ENCODE measurements at places on chromosomes 11 and 22.

DNA sequence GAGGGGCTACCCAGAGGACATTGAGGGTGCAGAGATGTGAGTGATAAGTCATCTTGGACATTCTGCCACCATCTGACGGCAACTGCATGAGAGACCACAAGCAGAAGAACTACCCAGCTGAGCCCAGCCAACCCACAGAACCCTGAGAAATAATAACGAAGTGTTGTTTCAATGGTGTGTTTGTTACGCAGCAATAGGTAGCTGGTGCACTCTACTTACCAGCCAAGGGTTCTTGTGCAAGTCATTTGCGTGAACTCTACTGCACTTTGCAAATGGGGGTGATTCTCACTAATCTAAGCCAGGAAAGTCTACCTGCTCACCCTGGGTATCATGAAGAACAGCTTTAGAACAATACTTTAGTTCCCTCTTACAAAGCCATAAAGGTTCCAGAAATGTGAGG lies 15.8 kb upstream of the CELSR1 start:
- DNase-seq: no peak

- no peak for DNase-seq
These were observed 2.2 kb downstream of the RIN1 start for GRCh38 chr11:66333896-66334604.

DNA sequence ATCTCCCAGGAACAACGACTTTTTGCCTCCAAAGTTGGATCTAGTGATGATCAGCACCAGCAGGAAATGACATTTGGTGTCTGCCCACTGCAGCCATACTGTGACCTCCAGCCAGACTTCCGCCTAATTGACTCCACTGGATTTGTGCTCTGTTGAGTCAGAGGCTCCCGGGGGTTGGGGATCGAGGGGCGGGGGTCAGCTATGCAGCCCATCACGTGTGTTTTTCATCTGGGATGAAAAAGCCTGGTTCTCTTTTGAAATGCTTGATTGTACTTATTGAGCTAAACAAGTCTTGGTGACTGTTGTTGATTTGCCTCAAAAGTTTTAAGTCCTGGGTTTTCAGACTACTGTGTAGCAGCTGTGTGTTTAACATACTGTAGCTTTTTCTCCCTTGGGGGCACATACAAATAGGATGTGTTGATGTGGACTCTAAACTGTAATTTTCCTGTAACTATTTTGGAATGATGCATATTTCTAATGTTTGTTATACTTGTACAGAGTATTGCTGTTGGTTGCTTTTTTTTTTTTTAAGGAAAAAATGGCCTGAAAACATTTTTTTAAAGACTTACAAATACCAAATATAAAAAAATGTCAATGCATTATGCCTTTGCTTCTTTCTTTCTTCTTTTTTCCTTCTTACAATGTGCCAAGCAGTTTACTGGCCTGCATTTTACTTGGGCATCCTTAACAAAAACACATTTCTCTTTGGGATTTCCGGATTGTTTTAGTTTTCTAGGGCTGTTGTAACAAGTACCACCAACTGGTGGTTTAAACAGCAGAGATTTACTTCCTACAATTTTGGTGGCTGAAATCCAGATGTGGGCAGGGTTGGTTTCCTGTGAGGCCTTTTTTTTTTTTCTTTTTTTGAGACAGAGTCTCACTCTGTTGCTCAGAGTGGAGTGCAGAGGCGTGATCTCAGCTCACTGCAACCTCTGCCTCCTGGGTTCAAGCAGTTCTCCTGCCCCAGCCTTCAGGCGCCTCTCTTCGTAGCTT lies 46.1 kb upstream of the OR4B1 start:
- no peak for DNase-seq

DNA sequence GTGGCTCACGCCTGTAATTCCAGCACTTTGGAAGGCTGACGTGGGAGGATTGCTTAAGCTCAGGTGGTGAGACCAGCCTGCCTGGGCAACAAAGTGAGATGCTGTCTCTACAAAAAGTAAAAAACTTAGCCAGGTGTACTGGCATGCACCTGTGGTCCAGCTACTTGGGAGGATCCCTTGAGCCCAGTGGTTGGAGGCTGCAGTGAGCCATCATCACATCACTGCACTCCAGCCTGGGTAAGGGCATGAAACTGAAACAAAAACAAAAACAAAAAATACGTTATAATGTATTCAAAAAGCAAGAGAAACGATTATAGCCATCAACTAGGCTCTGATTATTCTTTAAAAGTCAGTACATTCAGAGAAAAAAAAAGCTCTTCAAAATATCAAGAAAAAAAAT lies 62.5 kb downstream of the TCF20 start:
- no peak for DNase-seq

DNA sequence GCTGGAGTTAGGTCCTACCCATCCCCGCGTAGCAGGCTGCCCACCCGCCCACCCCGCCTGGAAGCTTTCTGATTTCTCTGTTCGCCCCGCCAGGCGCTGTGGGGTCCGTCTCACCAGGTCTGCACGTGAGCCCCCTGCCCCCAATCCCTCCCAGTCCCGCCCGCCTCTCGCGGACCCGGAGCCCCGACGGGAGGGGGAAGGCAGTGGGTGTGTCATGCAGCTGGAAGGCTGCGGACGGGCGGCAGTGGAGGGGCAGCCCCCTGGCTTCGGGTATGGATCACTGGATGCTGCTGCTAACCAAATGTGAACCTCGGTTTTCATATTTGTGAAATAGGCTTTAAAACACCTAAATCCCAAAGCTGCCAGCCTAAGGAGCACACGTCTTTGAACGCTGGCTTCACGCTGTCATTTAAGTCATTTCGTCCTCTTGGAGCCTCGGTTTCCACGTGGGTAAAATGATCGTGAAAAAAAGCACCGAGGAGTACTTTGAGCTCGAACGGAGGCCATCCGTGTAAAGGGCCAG lies 568 bp upstream of the BIK start:
- DNase-seq: no peak

DNA sequence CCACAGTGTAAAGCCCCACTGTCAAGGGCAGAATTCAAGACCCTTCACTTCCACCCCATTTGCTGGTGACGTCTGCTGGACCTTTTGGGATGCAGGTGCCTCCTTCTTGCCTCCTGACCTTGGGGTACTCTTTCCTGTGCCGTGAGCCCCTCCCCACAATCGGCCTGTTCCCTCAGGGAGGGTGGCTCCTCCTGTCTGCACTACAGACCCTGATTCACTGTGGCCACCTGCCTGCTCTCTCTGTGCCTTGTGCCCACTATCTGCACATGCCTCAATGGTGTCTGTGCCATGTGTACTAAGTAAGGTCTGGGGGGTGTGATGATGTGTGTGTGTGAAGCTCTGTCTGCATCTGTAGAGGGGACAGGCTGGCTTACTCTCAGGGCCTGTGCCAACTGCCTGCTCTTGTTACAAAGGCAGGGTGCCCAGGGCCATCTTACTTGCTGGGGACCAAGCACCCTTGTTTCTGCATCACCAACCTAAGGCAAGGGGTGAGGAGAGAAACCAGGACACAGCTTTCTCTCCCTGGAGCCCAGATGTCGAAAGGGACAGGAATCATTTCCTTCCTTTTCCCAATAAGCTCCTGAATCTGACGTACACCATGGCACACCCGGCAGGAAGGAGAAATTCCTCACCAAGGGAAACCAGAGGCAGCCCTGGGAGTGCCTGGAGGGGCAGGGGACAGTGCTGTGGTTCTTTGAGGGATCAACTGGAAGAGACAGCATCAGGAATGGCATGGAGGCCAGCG lies 3.7 kb downstream of the PPM1F start:
- no peak for DNase-seq

GRCh38 chr11:109984634-109985289 lies 108.4 kb upstream of the ZC3H12C start:
- DNase-seq: no peak

DNA sequence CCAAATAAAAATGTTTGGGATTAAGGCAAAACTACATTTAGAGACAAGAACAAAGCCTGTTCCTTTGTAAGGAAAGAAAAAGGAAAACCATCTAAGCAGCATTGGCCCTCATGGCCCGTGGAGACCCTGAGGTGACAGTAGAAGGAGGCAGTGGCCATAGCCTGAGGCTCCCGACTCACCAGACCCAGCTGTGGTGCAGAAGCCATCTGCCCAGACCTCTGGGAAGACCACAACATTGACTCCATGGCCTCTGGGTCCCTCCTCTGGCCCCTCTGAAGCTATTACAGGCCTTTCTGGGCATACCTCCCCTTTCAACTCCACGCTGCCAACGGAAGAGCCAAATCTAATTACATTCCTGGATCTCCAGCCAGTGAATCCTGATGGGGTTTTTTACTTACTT lies 6.4 kb downstream of the PRAME start:
- no peak for DNase-seq

DNA sequence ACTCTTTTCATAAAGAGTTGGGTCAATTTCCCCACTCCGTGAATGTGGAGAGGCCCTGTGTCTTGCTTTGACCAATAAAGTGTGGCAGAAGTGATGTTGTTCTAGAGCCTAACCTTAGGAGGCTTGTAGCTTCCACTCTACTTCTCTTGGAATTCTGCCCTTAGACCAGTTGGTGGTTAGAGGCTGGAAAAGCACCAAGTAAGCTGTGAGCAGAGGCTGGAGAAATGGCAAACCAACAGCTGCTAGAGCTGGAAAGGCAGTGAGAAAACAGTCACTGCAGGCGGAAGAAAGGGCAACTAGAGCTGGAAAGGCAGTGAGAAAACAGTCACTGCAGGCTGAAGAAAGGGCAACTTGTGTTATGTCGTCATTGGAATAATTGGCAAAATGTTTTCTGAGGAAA lies 29.8 kb upstream of the MSANTD2 start:
- no peak for DNase-seq

DNA sequence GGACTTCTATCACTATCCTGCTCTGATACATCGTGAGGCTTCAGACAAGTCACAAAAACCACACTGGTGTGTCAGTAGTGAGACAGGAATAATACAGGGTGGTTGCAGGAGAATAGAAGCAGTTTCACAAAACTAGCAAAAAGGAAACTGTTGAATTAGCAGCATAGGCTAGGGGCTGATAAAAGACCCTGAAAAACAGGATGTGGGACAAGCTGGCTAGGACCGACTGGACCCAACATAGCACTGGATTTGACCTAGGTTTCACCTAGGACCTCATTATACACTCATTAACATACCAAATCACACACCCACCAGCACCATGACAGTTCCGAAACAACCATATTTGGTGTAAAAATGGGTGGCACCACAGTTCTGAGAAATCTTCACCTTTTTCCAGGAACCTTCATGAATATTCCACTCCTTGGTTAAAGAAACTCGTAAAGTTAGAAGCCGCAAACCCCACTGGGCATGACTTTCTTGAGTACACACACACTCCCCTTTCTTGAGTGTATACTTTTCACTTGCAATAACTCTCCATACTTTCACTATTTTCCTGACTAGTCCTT lies 76.2 kb downstream of the SLC1A2 start:
- DNase-seq: no peak

GRCh38 chr11:35142481-35143075 lies 3.6 kb downstream of the CD44 start:
- DNase-seq: no peak

DNA sequence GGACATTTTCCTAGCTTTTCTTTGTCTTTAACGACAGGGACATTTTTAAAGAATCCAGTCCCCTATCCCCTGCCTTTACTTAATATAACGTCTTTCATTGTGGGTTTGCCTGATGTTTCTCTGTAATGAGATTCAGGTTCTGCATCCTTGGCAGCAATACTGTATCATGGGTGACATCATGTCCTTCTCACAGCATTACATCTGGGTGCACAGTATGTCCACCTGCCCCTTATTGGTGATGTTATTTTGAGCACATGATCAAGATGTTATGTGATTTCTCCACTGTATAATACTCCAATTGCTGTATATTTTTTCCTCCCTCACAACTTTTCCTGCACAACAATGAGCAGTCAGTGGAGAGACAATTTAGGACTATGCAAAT lies 9.7 kb upstream of the STK33 start:
- DNase-seq: no peak

DNA sequence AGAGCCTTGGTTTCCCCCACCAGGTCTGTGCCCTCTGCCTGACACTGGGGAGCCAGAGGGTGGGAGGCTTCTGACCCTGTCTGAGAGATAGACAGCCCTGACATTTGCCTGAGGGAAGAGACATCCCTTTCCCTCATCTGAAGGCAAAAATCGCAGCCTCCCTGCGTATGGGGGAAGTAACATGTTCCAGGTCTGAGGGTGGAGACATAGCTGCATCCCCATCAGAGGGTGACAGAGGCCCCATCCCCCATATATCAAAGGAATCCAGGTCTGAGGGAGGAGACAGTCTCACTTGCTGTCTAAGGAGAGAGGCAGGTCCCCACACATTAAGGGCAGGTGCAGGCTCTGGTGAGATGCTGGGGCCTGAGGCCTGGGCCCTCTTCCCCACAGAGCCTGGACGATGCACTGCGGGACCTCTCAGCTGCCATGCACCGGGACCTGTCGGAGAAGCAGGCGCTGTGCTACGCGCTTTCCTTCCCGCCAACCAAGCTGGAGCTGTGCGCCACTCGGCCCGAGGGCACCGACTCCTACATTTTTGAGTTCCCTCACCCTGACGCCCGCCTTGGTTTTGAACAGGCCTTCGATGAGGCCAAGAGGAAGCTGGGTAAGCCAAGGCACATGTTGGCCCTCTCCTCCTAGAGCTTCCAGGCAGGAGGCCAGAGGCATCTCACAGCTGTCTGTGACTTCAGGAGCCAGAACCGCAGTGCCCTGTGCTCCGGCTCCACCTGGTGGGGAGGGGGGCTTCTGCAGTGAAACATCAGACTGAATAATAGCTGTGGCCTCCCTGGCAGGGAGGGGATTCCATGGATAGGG lies 16.1 kb upstream of the RELT start:
- peak; percentile 33 for DNase-seq

- DNase-seq: no peak
These were observed 51.7 kb downstream of the HSD17B12 start for GRCh38 chr11:43732225-43732624.

DNA sequence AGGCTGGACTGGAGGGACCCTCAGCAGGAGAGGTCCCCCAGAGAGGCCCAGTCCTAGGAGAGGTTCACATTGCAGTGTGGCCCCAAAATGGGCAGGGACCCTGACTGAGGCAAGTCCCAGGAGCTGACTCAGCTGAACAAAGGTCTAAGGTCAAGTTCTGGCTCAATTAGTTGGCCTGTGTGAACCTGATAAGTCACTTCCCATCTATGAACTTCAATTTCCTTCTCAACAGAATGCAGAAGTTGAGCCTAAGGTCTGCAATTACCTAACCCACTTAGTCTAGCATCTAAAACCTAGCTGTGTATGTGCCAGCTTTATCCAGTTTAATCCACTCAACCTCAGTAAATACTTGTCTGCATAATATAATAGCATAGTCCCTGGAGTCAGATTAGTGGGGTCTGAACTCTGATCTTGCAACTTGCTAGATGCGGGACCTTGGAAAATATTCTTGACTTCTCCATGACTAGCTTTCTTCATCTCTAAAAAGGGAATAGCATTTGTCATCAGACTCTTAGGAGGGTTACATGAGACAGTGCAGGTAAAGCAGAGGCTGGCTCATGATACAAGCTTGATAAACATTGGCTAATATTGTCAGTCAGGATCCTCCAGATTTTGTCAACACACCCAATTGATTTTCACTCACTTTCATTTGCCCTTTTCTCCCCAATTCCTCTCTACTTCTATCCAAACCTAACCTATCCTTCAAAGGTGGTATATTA lies 465.5 kb downstream of the INSC start:
- DNase-seq: no peak

Measured in globus pallidus (tissue), 1 donor.